ENCODE measurements at places on chromosomes 3 and 15.

GRCh38 chr15:81893182-81893835 lies 152.5 kb downstream of the MEX3B start:
- DNase-seq, result no peak

DNA sequence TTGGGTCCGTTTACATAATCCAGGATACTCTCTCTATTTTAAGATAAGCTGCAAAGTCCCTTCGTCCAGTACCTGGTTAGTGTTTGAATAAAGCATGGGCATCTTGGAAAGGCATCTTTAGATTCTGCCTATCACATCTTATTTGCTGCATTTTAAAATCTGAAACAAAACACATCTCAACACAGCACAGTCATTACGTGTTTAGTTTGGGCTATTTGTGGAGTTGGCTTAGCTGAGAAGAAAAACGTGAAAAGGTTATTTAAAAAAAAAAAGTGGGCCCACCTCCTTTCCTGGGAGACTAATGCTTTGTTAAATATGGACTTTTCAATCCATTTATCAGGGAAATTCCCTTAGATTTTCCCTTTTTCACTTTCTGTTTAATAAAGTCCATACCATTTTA lies 174.5 kb upstream of the WNT5A start:
- no peak for DNase-seq

GRCh38 chr3:149970716-149971402 lies at the start of gene PFN2:
Gene PFN2, minus strand, starts transcription at chr3:149970895. Its CDS starts 39 bp downstream, at chr3:149970856.
- DNase-seq, result peak; percentile 57

- no peak for DNase-seq
These were observed 190.8 kb upstream of the HES1 start for GRCh38 chr3:193945143-193945542.

GRCh38 chr3:187748050-187748481 lies 2.8 kb upstream of the BCL6 start:
- DNase-seq, result peak; percentile 80

- DNase-seq, result no peak
These were observed 58.1 kb downstream of the NGLY1 start for GRCh38 chr3:25724948-25725645.

DNA sequence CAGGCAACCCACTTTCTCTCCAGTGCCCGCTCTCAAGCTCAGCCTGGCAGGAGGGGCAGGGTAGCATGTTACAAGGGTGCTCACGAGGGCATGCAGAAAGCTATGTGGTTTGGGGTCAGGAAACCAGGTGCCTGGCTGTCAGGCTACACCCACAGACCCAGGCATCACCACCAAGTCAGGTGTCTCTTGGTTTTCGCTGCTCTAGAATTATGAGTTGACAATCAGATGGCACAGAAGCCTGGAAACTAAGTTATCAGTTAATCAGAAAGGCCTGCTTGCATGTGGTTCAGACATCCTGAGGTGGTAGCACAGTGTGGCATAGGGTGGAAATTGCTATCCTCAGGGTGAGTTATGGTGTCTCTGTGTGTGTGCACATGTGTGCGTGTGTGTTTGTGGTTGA lies 16.2 kb upstream of the CCR9 start:
- DNase-seq, result no peak

DNA sequence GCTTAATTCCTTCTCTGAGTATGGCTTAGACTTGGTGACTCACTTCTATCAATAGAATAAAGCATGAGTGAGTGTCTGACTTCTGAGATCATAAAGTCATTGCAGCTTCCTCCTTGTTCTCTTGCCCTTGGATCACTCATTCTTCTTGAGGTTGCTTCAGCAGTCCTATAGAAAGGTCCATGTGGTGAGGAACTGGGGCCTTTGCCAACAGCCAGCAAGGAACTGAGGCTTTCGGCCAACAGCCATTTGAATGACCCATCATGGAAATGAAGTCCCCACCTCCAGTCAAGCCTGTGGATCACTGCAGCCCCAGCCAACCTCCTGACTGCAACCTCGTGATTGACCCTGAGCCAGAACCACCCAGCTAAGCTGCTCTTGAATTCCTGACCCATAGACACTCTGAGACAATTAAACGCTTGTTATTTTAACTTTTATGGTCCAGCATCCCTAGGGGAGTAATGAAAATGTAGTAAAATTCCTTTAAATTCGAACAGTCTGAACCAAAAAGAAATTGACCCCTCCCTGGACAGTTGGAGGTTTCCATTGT lies 84.5 kb downstream of the WDR76 start:
- no peak for DNase-seq

DNA sequence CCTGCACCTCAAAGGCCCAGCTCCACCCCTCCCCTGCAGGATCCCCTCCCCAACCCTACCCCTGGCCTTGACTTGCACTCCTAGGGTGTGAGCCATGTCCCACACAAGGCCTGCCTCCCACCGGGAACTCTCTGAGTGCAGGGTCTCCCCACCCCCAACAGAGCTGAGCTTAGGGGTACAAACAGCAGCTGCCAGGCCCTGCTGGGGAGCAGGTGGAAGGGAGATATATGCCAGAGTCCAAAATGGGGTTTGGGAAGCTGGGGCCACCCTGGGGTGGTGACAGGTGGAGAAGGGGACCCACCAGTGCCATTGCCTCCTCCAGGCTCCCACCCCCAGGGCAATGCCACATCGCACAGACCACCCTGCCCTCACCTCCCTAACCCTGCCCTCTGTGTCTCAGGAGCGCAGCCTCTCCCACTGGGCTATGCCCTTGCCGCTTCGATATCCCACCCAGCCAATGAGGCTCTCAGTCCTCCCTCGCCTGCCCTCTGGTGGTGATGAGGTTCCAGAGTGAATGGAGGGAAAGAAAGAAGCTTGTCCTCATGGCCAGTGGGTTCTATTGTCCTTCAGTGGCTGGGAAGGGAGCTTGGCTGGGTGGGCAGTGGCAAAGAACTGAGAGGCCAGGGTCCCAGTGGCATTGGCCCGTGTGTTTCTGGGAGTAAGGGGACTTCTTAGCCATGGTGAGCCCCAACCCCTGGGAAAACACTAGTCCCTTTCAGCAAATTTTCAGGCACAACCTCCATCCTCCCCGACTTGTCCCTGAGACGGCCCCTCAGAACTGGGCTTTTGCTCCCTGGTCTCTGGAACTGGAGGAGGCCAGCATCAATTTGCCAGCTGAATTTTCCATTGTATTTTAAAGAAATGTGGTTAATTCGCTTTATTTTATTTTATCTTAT lies 46.8 kb downstream of the CYP11A1 start:
- peak; percentile 31 for DNase-seq

DNA sequence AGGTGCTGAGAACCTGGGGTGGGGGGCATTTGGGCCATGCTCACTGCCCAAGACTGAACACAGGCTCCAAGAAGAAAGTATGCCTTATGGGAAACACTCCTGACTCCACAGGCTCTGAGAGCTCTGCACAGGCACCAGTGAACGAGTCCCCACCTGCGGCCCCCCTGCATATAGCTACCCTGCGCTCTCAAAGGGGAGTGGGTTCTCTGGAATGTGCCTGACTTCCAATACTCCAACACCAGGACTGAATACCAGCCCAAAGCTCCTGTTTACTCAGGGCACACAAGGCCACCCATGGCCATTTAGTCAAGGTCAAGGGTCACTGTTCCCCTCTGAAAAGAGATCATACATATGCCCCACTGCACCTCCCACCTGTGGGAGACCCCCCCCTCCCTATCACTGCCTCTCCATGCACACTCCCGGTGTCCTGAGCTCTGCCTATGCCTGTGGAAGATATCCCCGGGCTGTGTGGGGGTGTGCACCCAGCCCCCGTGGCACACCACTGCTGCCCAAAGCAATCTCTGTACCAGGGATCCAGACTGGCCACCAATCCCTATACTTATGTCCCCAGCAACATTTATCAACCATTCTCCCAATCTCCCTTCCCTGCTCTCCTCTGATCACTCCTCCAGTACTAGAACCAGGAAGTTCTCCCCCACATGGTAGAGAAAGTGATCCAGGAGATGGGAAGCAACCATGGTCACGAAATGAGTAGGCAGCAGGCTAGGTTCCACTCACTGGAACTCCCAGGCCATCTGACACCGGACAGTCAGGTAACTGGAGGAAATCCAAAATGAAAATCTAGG lies 1.5 kb upstream of the PLXNB1 start:
- DNase-seq, result no peak

DNA sequence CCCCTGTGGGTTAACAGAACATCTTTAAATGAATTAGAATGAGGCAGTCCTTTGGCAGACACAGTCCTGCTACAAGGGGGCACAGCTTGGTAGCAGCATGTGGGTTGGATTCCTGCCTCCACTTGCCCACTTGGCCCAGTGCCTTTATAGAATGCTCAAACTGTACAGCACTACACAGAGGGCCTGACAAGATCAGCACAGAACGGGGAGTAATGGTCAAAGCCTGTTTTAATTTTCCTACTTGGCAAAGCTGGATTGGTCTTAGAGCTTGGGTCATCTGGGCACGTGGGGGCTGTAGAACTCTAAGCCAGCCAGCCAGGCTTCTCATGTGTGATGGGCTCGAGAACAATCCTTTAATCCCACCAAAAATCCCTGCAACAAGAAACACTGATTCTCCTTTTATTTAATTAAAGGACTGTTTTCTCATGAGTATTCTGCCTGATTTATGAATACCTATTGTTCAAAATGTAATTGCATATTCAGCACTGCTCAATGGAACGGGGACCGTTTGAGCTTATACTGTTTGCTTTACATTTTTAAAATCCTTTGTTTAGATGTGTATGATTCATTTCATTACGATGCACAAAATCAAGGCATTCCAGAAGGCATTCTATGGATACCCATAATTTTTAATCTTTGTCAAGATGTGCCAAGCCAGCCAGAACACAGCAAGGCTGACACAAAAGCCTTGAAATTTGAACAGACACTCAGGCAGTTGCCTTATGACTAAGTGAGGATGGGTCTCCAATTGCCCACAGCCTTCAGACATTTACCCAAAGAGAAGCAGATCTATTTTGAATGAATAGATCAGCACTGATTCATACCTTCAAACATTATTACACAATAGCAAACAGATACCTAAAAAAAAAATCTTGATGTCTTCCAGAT lies 249.3 kb upstream of the TGFBR2 start:
- DNase-seq, result no peak

DNA sequence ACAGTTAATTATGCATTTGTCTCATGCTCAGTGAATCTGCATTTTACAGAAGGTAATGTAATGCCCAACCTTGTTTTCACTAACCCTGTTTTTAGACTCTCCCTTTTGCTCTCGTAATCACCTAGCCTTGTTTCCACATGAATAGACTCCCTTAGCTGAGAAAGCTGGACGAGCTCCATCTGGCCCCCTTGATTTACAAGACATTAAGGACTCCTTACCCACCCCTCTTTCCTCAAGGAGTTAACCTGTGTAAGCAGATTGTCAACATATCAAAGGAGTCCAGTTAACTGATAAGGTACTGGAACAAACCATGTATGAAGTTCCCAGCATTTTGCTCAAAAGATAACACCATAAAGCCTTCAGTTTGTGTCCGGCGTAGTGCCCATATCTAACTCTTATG lies 99.6 kb downstream of the VPS8 start:
- no peak for DNase-seq
